T-helper 22 cell (primary cell): ENCODE measurements at places on chromosomes 1 and 21.

GRCh38 chr1:99599678-99600175 is 46.2 kb upstream of the PALMD start:
- DNase-seq, result no peak

GRCh38 chr1:2840036-2840809 is 38.7 kb upstream of the TTC34 start:
- peak; percentile 13 for DNase-seq

GRCh38 chr21:41425954-41426675 is at the start of gene MX1:
Gene MX1, plus strand, starts transcription at chr21:41426239. Its CDS starts 5,832 bp downstream, at chr21:41432071.
- peak; percentile 64 for DNase-seq

- DNase-seq, result peak; percentile 1
Observed at GRCh38 chr1:165928075-165928731, 100.8 kb downstream of the UCK2 start.

GRCh38 chr1:27590917-27591508 is 12.9 kb downstream of the AHDC1 start:
- no peak for DNase-seq

GRCh38 chr1:79151006-79151796 is 144.7 kb upstream of the ADGRL4 start:
- no peak for DNase-seq

DNA sequence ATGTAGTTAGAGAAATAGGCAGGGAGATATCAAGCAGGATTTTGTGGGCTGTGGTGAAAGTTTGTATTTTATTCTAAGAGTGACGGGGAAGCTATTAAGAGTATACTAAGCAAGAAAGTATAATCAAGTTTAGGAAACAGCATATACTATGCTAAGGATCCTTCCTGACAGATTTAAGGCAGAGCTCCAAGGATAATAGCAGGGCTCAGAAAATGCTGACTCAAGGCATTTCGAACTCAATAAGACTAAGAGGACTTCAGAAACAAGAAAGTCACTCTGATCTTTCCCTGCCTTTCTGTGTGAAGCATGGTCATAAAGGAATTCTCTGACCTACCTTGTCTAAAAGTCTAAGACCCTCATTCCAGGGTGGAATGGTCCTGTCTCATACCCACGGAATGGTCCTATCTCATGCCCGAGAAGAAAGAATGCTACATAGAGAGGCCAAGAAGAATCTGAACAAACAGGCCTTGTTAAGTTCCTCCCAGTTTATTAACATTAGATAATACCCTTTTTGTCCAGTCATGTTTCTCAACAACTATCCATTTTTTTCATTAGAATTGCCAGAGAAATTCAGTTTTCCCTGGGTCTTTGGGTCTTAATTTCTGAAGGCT is 59.1 kb downstream of the HFM1 start:
- no peak for DNase-seq

GRCh38 chr1:155136748-155137147 is 1.1 kb downstream of the SLC50A1 start:
- no peak for DNase-seq

DNA sequence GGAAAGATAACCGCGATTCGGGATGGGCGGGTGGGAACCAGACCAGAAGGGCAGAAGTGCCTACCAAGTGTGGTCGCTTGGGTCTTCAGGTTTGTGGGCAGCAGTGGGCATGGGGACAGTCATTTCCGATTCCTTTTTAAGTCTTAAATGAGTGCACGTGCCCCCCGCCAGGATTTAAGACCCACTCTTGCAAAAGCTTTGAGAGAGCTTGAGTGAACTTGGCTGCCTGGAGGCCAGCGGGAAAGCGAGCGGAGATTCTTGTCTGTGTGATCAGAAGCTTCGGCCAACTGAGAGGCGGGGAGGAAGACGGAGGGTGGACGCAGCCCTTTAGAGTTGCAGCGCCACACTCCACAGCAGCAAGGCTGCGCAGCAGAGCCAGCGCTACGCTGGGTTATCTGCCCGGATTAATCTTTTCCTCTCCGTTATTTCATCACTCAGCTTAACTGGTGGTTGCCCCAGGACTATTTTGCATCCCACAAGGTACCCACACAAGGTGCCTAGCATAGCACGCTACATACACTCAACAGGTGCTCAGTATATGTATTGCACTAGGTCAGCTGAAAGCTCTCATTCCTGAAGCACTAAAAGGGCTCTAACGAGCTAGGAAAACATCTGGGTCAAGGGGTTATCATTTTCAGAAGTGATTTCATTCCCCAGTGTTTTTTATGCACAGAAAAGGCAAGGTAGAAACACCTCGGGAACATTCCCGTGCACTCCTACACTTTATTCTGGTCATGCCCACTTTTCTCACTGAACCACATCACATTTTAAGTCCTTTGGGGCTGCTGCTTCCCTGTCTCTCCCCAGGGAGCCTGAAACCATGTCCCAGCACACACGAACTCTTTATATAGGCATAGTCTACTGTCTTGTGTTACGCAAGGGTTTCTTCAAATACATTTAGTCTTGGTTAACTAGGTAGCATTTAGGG is 1.5 kb upstream of the BATF3 start:
- no peak for DNase-seq

DNA sequence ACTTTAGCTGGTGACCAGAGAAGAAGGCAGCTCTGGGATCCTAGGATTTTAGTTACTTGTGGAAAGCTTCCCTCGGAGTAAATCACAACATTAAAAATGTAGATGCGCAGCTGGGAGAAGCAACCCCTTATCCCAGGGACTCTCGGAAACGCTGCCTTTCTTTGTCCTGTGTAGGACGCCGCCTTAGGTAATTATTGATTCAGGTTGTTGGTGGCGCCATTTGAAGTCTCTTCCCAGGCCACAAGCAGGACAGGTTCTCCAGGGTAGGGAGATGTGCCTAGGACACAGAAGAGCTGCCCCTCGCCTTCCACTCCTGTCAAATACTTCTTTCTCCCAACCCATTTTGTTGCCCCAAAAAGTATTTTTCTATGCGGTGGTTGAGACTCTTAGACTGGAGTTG is 10.3 kb downstream of the SLC37A1 start:
- no peak for DNase-seq

GRCh38 chr1:3012456-3013291 is 8.6 kb upstream of the ACTRT2 start:
- DNase-seq, result no peak
